Right renal cortex interstitium (tissue), 3 donors: ENCODE measurements at places on chromosomes 16 and 17. TPM values are rescaled to one million over a fixed set of nuclear protein-coding genes. Genes with fewer than 3 reads are reported as not detected.

Gene ENDOV
- 25.6 TPM for polyA plus RNA-seq

DNA sequence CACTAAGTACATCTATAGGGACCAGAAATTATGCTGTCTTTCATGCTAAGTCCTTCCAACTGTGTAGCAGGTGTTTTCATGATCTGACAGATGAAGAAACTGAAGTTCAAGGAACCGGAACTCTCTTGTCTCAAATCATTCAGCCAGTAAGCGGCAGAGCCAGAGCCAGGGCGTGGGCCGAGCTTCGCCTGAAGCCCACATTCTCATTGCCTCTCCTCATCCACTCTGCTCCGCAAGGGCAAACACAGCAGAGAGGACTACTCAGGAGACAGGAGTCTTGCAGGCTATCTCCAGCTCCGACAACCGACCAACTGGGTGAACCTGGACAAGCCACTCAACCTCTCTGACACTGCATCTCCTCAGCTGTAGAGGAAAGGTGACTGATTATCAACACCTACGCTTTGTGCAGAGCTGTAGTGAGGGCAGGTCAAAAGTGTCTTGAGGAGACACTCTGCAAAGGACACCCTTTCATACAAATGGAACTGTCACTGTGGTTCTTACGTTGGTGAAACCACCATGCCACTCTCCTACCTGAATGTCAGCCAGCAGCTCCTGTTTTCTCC lies 72.9 kb downstream of the CYTH1 start:
- DNase-seq = no peak

Gene KCNJ16
- 161 TPM for polyA plus RNA-seq

Gene C1QL1
- polyA plus RNA-seq = 2.4 TPM

GRCh38 chr17:62757500-62757951 lies 50.6 kb downstream of the MARCHF10 start:
- DNase-seq = no peak

GRCh38 chr17:920190-920589 lies 59.4 kb downstream of the NXN start:
- no peak for DNase-seq

Gene GPRC5B
- 115 TPM for polyA plus RNA-seq
